ENCODE measurements at places on chromosomes 5 and 9. TPM values are rescaled to one million over a fixed set of nuclear protein-coding genes. Genes with fewer than 3 reads are reported as not detected.

GRCh38 chr9:121844098-121844497 lies 192.7 kb downstream of the DAB2IP start:
- no peak for DNase-seq

Gene CDC20B
- total RNA-seq, result not detected

DNA sequence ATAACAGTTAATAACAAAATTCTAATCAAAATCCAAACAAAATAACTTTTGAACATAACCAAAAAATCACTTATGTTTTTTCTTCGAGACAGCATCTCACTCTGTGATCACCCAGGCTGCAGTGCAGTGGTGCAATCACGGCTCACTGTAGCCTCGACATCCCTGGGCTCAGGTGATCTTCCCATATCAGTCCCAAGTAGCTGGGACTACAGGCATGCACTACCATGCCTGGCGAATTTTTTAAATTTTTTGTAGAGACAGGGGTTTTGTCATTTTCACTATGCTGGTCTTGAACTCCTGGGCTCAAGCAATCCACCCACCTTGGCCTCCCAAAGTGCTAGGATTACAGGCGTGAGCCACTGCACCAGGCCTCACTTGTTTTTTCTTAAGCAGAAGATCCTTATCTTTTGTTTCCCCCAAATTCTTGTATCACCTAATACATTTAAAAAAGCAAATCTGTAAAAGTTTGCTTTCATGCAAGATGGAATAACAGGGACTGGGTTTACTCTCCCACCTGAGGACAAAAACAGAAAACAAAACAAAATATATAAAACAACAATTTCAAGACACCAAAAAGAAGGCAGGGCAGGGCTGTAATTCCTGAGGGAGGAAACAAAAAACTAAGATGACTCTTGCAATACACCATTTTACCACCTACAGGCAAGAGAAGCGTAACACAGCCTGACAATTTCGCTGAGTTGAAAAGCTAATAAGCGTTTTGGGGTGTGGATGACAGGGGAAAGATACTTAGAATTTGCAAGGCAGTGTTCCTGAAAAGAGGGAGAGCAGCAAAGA lies 71.4 kb downstream of the RAPGEF6 start:
- DNase-seq, result no peak

Gene SOWAHA
- total RNA-seq, result 0.18 TPM

DNA sequence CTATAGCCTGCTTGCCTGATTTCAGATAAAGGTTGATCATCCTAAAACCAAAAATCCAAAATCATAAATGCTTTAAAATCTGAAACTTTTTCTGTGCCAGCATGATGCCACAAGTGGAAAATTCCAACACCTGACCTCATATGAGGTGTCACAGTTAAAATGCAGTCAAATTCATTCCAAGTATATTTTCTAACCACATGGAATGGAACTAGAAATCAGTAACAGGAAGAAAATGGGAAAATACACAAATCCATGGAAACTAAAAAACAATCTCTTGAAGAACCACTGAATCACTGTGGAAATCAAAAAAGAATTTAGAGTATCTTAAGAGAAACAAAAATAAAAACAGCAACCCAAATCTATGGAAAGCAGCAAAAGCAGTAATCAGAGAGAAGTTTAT lies 297.5 kb upstream of the COX7C start:
- no peak for DNase-seq

DNA sequence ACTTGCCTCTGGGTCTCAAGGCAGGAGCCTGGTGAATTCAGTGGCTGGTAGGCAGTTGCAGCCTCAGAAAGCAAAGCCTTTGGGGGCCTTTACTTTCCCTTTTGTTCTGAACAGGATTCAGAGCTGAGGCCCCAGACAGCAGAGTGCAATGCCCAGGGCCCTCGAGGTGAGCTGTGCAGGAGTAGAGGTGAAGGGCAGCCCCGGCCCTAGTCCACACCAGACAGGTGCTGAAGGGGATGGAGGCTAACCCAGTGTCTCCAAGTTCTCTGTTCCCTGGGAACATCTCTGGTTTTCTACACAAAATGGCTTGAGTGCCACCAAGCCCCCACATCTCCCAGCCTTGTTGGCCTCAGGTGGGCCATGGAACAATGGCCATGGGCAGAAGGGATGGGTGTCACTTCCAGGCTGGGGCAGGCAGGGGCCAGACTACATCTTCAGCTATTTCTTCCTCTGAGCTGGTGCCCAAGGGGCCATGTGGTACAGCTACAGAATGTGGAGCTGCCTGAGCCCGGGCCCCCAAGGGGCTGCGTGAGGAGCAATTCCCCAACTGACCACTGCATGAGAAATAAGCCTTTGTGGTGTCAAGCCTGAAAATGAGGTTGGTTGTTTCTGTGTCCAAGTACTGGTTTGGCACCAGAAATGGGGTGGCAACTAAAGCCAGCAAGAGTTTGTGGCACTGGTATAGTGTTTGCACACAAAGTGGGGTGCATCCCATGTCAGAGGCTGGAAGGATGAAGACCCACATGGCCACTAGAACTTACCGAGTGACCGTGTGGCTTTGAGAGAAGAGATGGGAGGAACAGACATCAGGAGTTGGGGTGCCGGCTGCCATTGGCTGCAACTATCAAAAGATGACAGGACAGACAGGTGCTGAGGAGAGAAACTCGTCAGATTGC lies 57.8 kb downstream of the BARX1 start:
- DNase-seq, result no peak

DNA sequence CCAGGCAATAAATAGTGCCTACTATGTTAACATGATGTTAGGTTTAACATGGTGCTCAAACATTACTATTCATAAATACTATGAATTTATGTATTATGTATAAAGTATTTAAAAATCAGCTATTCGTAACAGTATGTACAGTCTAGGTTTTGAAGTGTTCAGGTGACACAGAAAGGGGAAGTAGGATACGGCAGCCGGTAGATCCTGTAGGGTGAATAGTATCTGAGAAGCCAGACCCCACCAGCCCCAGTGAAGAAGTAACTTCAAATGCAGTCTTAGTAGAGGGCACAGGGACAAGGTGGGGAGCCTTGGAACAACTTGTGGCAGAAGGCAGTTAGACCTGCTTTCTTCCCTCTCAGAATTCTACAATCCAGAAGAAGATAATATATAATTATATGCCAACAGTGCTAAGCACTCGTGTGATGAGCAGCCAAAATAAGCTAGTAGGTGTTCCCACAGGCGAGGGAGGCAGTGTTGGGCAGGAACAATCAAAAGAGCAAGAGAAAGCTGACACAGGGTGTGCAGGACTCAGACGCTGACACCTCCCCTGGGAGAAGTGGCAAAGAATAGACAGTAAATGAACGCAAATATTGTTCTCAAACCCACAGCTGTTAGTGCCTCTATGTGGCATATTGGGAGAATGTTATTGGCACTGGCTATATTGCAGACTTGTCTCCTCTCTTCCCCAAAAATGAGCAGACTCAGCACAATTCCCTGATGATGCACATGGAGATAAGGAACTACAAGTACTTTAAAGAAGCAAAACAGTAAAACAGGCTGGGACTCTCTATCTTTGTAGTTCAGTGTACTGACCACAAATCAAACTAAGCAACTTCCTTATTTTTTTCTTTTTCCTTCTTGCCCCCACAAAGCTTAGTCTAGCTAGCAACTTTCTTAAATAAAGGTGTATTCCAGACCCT lies 4.6 kb downstream of the ZNF367 start:
- DNase-seq, result no peak

DNA sequence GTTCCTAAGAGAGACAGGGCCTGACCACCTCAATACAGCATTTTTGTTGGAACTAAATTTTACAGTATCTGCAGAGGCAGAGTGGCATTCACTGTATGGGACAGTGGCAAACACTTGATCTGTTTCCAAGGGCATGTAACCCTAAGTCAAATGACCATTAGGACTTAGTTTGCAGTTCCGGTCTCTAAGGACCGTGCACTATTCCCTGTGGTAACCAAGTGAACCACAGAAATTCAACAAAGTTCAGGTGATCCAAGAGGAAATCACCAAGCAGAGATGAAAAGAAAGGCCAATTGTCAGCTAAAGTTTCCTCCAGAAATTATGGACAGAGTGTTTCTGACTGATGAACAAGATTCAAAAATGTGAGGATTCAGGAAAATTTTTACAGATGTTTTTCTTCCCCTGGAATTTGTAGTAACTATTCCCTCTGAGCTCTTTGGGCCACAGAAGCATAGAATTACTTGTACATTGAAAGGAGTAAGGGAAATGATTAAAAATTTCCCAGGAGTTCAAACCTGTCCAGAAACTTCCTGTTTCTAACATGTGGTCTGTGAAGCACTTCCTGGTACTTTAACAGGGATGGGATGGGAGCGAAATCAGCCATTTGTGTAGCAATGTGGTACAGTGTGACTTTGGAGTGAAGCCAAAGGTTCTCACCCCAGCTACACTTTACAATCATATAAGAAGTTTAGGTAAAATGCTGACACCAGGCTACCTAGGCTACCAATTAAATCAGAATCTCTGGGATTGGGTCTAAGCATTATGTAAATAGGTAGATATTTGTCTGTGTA lies 266.1 kb upstream of the MAP3K1 start:
- DNase-seq, result no peak
